ENCODE measurements at places on chromosomes 2 and 18.

DNA sequence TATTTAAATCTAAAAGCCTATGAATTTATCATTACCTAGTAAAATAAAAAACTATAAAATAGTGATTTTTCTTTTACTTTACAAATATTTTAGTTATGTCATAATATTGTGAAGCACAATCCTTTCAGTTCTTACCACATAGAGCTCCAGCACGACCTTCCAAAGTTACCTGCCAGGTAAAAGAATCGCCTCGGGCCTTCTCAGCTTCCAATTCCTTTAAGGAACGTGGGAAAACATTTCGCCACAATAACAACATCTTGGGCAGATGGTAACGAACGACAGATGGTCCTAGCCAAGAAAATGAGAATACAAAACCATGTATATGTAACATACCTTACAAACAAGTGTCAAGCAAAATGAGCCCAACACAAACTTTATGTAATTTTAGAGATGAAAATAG lies 23.7 kb downstream of the HEATR5B start:
- no peak for DNase-seq

DNA sequence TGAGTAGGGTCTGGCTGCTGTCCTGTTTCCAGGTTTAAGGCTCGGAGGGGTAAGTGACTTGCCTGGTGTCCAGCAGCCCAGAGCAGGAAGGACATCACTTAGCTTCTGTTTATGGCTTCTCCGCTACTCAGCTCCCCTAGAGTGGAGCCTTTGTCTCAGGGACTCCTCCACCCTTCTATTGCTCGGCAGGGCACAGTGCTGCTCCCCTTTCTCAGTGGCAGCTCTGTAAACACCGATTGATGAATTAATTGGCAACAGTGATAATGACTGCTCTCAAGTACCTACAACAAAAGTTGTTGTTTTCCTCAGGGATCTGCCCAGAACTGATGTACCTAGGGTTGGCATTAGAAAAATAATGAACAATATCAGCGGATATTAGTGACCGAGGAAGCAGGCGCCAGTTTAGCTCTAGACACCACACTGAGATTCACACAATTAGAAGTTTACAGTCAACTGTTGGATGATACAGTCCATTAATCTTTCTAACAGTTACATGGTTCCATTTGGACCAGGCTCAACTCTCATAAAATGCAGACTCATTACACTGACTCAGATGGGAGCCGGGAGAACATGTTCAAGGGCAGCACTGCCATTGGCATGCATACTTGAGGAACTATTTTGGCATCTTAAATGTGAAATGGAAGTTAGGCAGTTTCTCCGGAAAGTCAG lies 265.7 kb downstream of the MTX2 start:
- DNase-seq, result peak; percentile 29

- DNase-seq, result peak; percentile 40
Measured at GRCh38 chr2:135773917-135774316, 32.3 kb downstream of the UBXN4 start.

DNA sequence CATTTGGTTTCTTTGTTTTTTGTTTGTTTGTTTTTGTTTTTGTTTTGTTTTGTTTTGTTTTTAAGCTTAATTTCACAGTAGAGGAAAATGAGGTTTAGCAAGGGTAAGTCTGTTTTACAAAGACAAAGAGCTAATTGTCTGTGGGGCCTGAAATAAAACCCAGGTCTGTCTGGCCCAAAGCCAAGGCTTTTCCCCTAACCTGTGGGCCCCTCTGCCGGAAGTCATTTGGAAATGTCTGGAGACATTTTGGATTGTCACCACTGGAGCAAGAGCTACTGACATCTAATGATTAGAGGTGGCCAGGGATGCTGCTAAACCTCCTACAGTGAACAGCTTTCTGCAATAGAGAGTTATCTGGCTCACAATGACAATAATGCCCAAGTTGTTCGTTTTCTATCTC lies 167.2 kb downstream of the MAP2 start:
- DNase-seq, result no peak

GRCh38 chr2:2057125-2057721 lies 273.9 kb downstream of the MYT1L start:
- no peak for DNase-seq

DNA sequence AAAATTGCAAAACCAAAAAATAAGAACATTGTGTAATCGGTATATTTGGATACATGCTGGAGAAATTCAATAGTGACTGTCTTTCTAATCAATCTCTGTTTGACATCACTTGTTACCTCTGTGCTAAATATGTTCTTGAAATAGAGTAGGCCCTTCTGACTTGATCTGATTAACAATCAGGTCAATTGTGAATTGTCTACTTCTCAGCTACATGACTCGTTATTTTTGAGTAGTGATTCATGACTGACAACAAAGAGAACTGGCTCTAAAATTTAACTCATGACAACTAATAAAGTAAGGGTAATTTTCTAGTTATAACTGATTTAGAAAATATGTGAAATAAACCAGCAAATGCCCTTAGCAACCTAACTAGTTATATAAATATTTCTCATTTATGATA lies 312.1 kb downstream of the TMX3 start:
- DNase-seq, result no peak

- DNase-seq, result no peak
Measured at GRCh38 chr2:18741895-18742732, 152.7 kb upstream of the NT5C1B start.

DNA sequence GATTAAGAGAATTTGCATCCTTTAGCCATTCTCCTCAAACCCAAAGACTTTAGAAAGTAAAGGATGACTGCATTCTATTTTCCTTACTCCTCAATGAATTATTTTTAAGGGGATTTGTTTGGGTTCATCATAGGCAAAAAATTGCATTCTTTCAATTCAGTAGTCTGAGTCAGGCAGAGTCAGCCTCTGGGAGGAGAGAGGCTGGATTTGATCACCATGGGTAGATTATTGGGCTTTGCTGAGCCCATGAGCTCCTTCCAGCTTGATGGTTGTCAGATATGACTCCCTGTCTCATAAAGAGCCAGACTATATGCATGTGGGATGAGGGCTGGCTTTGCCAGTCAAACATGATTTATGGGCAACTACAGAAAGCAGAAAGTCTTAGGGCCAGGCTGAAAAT lies 101.2 kb downstream of the KCNS3 start:
- peak; percentile 61 for DNase-seq

GRCh38 chr2:101119431-101119830 lies 31.8 kb downstream of the TBC1D8 start:
- DNase-seq, result no peak

DNA sequence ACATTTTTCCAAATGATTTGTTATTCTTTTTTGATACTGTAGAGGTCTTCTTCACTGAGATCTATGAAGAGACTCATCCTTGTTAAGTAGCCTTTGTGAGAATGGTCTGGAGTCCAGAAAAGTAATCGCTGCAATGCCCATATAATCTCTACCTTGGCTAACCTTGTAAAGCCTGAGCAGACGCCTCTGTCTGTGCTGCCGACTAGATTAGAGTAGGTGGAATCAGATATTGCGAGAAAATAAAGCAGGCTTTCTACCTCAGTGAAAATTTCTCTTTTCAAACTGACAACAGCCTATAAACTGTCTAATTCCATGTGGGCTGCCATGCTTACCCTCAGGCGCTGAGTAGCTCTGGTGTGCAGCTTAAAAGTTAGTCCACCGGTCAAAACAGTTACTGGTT lies 17.5 kb upstream of the CERS6 start:
- no peak for DNase-seq

- no peak for DNase-seq
Measured at GRCh38 chr2:178059111-178059510, 13.5 kb downstream of the PDE11A start.

- DNase-seq, result no peak
Measured at GRCh38 chr2:215425021-215425782, 10.7 kb downstream of the FN1 start.

- no peak for DNase-seq
Measured at GRCh38 chr2:24577481-24577880, 86.4 kb downstream of the NCOA1 start.

DNA sequence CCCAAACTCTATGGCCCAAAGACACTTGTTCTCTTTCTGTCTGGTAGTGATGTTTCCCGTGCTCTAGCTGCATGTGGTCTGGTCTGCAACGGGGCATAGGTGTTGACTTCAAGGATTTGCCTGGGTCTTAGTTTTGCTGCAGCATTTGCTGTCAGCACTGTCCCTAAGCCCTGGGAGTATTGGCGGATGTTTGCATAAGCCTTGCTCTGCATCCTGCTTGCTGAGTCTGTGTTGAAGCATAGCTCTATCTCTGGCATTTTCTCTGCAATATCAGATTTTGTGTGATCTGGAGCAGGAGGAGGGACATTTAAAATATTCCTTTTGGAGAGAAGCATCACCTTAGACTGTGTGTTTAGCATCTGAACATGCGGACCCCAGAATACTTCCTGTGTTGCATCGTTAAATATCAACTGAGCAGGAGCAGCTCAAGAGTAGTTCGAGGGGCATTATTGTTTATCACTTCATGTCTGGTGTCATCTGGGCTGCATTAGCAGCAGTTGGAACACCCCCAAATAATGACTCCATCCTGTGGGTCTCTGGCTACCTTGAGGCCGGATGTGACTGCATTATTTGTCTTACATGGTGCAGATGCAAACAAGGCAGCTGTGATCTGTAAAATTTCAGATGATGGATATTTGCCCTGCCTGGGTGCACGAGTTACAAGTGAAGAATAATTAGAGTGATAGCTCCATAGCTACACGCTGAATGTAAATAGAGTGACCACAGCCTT lies 231.7 kb downstream of the TRIB2 start:
- DNase-seq, result no peak

- no peak for DNase-seq
Measured at GRCh38 chr2:131493199-131493968, 1.2 kb upstream of the MZT2A start.

DNA sequence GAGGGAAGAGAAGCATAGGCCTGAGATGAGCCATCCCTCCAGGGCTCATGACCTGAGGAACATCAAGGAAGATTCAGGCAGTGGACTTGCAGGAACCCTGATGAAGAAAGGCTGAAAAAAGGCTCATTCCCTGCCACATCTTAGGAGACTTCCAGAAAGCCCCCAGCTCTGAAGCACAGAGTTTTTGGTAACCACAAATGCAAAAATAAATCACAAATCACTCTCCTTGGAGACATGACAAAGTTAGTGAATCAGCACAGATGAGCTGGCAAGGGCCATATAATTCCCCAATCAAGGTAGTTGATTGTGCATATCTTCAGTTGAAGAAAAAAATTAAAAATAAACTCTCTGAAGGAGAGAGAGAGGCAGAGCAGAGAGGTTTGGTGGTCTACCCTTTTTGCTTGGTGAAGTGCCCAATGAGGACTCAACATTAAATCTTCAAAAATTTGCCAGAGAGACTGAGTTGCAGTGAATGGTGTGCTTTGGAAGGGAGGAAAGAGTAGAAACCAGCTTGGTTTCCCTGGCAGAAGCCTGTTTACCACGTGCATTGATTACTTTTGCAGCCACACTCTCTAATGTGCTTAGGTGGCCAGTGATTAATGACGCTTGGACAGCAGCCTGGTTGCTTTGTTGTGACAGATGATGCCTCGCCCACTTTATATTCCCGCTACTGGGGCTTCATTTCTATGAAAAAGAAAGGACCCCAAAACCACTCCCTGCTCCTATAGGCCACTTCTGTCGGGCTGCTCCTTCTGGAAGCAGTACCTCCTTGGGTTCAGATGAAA lies 257.4 kb upstream of the SLC14A2 start:
- DNase-seq, result no peak

GRCh38 chr2:73290049-73290839 lies 3.1 kb downstream of the EGR4 start:
- no peak for DNase-seq

All from HS-5 (cell line).